ENCODE measurements at places on chromosomes 4 and X.

DNA sequence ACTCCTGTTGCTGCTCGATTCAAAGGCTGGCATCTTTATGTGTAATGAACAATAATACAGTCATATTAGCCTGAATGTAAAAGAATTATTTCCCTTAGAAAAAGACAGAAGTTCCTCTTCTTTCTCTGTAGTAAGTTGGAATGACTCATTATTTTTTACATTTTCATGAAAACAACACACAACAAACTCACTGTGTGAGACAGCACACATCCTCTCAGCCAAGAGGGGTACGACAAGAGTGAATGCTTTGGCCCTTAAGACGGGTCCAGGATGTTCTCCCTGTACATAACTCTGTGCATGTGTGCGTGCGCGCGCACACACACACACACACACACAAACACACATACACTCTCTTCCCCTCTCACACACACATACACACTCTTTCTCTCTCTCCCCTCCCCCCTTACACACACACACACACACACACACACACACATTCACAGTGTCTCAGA lies 72.8 kb downstream of the MANBA start:
- no peak for DNase-seq

DNA sequence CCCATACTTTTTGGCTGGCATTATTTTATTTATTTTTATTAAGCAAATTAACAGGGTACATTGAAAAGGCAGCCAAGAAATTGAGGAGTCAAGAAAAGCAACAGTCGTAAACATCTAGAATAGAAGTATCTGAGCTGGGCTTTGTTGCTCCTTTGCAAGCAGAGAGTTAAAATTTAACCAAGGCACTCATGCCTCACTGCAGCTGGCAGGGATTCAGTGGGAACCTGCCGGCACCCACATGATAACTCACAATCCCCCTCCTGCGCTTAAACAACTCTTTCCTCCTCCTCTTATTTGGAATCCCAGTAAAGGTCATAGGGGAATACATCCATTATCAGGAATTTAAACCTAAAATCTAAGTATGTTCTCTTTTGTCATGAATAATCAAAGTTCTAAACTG lies 115.5 kb downstream of the SOX3 start:
- no peak for DNase-seq

DNA sequence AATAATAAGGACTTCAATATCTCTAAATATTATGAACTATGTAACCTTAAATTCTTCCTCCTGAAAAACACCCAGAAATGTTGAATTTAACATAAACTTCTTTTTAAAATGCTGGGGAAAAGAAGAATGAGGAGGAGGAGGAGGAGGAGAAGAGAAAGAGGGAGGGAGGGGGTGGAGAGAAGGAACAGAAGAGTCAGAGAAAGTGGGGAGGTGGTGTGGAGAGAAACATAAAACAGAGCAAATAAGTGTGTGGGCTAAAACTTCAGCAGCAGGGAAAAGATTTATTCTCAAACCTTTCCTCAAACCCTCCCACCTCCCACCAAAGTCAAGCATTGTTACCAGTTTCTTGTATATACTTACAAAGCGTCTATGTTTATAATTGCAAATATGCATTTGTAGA lies 34.7 kb upstream of the SEC24B start:
- DNase-seq, result no peak

- DNase-seq, result no peak
Measured at GRCh38 chr4:110142461-110142860, 56.0 kb downstream of the ELOVL6 start.

DNA sequence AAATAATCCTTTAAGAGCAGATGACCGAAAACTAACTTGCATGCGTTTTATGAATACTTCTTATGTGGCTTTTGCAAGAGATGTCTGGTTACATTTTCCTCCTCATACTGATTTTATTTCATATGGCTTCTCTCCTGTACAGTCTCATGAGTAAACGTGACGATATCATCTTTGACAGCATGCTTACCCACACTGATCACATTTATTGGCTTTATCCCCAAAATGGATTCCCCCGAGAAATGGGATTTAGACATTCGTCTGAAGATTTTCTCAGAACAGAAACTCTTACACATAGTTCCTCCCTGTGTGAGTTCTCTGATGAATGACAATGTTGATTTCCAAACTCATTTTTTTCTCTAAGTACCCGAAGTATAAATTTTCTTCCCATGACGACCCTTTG lies 939.7 kb upstream of the LCORL start:
- DNase-seq, result no peak
